ENCODE measurements at places on chromosomes 13 and 19.

DNA sequence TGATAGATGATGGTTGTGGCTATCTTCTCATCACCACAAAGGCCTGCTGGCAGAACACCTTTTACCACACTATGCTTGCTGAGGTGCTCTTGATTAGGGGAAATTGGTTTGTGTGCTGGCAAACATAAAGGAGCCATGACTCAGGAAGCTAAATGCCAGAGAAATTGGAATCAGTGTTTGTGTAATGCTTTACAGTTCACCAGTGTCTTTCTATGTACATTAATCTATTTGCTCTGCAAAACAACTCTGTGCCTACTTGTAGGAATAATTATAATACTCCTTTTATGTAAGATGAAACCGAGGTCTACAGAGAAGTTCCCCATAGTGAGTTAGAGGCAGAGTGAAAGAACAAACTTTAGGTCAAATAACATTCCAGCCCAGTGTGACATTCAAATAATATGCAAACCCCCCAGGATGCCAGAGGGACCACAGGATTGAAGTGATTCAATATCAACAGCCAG is 390.5 kb upstream of the HTR2A start:
- no peak for DNase-seq

DNA sequence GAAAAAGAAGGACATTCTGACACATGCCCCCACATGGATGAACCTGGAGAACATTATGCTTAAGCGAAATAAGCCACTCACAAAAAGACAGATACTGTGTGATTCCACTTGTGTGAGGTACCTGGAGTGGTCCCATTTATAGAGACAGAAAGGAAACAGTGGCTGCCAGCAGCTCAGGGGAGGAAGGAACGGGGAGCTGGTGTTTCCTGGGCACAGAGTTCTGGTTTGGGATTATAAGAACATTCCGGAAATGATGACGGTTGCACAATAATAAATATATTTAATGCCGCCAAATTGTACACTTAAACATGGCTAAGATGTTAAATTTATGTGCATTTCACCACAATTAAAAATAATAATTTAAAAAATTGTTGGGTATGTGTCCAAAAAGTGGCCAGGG is 33.0 kb downstream of the SERP2 start:
- no peak for DNase-seq

DNA sequence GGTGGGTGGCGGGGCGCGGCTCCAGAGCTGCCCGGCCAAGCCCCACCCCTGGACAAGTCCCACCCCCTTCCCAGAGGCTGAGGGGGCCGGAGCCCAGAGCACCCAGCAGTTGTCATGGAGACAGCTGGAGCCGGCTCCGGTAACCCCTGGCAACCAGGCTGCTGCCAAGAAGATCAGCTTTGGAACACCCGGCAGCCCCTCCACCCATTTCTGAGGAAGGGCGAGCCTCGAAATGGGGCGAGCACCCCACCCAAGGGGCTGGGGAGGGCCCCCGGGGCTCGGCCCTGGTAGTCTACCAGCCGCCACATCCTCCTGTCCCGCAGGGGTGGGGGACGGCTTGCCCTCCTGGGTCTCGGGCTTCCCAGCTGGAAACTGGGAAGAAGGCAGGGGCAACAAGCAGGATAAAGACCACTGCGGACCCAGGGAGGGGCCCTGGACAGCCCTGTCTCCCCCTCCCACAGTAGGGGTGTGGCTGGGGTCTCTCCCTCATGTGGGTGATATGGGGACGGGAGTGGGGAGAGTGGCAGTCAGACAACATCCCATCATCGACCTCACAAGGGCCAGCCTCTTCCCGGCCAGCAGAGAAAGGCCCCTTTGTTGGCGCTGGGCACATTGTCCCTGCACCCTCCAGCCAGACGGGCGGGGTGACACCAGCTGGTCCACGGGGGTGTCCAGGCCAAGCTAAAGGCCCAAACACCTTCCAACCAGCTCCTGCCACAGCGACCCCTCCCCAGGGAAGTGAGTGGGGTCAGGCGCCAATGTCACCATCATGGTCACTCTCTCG is 1.5 kb downstream of the CERS1 start:
- no peak for DNase-seq

GRCh38 chr13:34155931-34156607 is 338.1 kb downstream of the RFC3 start:
- DNase-seq: no peak

DNA sequence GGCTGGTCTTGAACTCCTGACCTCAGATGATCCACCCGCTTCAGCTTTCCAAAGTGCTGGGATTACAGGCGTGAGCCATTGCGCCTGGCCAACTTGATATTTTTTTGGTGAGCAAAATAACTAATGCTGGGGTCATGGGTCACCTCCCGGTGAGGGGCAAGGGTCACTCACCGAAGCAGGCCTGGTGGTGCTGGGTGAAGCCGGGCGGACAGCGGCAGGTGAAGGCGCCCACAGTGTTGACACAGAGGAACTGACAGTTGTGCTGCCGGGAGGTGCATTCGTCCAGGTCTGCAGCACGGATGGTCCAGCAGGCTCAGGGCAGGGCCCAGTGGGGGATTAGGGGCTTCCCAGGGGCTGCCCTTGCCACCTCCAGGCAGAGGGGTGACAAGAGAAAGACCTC is 28.3 kb downstream of the CCL25 start:
- DNase-seq: no peak

DNA sequence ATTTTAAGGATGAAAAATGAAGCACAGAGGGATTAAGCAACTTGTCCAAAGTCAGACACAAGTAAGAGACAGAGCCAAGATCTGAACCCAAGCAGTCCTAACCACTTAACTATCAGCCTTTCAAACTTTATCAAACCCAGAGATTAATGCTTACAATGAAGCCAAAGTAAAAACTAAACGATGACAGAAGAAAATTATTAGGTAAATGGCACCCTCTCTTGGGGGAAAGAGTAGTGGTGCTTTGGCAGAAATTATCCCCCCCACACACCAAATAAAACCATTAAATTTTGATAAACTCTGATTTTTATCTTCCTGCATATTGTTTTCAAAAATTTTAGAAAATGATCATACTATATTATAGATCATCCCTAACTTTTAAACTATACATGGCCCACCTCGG is 329.2 kb downstream of the SLC7A1 start:
- DNase-seq: no peak

DNA sequence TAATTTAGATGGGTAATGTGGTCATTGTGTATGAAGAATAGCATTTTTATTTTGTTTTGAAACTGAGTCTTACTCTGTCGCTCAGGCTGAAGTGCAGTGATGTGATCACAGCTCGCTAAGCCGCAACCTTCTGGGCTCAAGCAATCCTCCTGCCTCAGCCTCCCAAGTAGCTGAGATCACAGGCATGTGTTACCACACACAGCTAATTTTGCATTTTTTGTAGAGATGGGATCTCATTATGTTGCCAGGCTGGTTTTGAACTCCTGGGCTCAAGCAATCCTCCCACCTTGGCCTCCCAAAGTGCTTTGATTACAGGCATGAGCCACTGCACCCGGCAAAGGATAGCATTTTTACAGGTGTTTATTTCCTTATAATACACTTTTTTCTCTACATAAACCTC is 36.6 kb downstream of the SERTM1 start:
- no peak for DNase-seq

GRCh38 chr13:24679686-24680085 is 522 bp upstream of the ATP12A start:
- no peak for DNase-seq

DNA sequence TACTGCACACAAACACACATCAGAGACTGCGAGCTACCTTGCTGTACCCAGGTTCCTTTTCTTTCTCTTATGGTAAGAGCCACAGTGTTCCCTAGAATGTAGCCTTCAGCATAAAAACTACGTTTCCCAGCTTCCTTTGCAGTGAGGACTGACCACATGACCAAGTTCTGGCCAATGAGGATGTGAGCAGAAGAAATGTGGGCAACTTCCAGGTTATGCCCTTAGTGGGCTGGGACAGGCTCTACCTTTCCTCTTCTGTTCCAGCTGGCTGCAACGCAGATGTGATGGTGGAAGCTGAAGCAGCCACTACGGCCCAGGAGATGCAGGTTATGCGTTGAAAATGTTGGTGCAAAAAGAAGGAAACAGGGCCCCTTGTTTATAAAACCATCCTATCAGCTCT is 27.5 kb downstream of the VRK3 start:
- no peak for DNase-seq

DNA sequence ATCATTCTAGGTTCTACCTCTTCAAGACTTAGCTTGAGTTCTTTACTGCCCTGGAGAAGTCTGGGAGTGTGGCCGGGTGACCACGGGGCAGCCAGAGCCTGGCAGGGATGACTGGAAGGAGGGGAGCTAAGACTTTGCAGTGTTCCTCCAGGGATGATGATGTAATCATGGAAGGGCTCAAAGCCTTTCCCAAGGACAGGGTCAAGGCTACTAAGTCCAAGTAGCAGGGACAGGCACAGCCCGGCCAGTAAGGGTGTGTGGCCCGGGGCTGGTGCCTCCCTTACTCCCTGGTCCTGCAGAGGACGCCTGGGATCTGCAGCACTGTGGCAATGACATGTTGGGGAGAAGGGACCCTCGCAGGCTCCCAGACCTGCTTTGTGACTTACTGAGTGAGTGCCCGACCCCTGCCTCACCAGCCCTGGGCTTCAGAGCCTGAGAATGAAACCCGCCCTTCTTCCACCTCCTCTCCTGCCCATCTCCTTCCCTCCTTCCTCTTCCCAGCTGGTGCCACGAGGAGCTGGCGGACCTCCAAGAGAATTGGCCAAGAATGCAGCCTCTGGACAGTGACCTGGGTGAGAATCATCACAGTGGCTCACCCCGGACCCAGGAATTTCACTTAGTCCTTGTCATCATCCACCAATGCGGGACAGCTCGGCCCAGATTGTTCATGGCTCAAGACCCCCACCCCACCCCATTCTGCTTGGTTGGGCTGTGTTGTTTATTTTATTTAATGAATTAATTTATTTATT is 15.6 kb upstream of the FBXO17 start:
- DNase-seq: no peak

DNA sequence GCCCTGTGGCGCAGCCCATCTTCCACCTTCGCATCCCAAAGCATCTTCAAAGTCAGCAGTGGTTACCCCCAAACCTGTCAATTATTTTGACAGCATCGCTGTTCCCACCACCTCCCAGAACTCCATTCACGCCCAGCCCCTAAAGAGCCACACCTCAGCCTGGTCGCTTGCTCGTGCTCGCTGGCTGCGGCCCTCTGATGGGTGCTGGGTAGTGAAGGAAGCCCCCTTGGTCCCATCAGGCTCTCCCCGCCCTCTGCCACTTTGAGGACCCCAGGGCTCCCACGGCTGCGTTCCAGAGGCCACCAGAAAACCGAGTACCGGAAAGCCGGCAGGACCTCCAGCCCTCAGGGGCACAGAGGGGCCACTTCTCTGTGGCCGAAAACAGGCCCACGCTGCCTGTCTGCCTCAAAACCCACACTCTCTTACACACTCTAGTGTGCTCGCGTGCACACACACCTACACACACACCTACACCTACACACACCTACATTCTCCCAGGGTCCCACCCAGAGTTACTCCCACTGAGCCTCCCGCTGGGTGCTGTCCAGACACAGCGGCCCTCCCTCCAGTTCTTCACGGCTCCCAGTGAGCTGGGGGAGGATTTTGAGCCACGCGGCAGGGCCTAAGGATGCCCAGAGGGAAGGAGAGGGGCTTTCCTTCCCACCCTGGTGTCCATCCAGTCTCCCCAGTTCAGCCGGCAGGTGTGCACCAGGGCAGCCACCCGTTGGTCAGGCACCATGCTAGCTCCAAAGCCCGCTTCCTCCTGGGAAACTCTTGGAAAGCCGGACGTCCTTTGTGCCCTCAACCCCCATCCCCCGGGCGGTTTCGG is 1.9 kb downstream of the VSTM2B start:
- no peak for DNase-seq

DNA sequence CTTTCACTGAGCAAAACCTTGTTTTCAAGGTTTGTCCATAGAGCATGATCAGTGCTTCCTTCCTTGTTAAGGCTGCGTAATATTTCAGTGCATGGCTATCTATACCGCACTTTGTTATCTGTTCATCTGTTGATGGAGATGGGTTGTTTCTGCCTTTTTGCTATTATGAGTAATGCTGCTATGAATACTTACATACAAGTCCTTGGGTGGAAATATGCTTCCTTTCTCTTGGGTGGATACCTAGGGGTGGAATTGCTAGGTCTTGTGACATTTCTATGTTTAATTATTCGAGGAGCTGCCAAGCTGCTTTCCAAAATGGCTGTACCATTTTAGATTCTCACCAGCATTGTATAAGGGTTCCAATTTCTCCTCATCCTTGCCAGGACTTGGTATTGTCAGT is 70.9 kb downstream of the SPATA13 start:
- no peak for DNase-seq

- no peak for DNase-seq
Observed at GRCh38 chr13:93689333-93689732, 462.7 kb downstream of the GPC6 start.

GRCh38 chr13:88068975-88069374 is 397.8 kb downstream of the SLITRK5 start:
- DNase-seq: no peak
